Esophagus squamous epithelium (tissue), 5 donors: ENCODE measurements at places on chromosomes 7 and 10.

- DNase-seq = no peak
Observed at GRCh38 chr10:75038335-75038734, 73.1 kb upstream of the SAMD8 start.

DNA sequence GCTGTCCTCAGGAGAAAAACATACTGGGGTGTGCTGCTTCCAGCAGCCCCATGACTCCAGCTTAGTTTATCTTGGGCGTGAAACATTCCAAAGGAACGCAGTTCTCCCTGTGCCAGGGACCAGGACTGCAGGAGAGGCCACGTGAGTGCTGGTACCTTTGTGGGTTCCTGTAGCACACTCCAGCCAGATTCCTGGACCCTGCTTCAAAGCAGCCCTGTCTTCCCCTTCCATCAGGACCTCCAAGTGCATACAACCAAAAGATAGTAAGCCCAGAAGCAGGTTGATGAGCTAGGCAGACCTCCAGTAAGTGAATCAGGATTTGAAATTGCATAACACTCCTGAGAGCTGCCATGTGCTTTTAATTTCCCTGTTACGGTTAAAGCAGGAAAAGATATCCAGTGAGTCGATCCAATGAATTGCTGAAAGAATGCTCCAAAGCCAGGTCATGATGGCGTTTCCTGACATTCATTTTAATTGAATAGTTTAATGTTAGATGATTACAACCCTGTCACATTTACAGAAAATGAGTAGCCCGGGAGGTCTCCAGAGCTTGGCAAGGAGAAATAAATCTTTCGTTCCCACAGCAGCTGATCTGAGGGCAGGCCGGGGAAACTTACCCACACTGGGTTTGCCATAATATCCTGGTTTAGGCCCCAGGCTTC is 38.9 kb upstream of the CPXM2 start:
- no peak for DNase-seq

DNA sequence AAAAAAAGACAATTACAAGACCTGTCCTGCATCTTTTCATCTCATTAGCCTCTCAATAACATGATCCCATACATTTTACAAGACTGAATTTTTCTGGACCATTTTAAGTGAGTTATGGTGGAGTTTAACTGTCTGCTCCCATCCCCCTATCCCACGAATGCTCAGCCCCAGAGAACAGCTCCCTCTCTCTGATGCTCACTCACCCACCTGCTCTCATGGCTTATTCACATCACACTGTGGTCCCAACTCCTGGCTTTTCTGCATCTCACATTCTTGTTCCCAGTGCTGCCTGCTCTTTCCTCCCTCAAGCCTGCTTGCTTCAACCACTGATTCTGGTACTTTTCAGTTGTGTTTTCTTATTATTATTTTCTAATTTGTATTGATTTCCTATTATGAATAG is 20.4 kb upstream of the CCSER2 start:
- no peak for DNase-seq

DNA sequence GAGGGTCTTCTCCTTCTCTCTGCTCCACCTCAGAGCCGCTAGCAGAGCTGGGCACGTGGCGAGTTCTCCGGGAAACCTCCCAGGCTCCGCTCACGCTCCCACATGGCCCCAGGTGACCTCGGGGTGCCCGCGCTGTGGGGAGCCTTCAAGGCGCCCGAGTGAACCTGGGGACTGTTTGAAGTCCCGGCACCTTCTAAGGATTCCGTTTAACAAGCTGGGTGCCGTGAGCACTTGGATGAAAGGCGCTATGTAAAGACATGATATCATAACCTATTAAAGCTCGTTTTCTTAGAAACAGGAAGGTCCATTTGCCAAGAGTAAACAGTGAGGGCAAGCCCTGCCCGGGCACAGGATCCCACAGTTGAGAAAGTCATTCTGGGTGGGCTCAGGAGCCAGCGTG is 15.8 kb upstream of the MYL10 start:
- no peak for DNase-seq

GRCh38 chr10:78947226-78947625 is 121.5 kb upstream of the ZMIZ1 start:
- DNase-seq = no peak
